A549 (cell line): ENCODE measurements at places on chromosomes 4 and X. TPM values are rescaled to one million over a fixed set of nuclear protein-coding genes. Genes with fewer than 3 reads are reported as not detected.

GRCh38 chr4:152536545-152537182 is 772 bp upstream of the FBXW7 start:
- DNase-seq, result peak; percentile 23

DNA sequence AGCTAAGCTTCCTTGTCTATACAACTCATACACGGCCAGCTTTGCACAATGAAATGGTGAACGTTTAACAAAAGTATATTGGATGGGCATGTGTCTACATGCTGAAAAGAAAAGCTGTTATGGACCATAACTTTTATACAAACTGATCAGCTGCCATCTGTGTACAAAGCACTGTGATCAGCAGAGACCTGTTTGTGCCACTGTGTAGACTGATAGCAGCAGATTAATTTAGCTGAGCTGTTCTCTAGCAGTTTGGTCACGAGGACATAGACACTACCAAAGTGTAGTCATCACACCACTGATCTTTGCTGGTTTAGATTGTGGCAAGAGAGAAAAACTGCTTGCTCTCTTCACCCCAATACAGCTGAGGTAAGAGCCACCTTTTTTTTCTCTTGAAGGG is 124.5 kb downstream of the RAPGEF2 start:
- no peak for DNase-seq

DNA sequence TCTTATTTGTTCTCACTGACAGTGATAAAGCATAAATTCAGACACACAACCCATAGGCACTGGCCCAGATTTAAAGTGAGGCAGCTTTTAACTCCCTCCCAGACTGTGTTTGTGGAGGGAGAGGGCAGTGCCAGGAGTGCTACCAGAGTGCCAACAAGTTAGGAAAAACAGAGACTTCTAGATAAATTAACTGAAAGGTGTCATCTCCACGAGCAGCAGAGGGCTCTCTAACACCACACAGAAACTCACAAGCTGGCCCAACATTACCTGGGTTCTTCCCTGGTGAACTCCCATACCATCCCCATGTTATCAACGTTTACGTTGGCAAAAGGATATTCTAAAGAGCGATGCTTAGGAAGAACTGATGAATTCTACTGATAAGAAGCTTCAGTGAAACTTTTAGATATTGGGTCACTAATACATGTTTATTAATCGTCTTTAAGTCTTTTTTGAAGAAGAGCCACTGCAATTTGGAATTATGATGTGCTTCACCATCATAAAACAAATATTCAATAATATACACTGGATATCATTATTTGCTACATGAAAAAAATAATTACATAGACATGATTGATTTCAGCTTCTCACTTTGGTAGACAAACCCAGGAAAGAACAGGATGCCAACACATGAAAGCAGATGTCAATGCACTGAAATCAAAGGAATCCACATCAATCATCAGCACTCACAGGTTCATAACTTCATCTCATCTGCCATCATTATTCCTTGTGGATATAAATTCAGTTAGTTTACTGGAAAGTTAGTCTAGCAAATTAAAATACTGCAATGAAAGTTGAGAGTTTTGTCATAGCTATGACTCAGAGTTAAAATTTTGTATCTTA is 121.2 kb upstream of the NAP1L5 start:
- peak; percentile 10 for DNase-seq

DNA sequence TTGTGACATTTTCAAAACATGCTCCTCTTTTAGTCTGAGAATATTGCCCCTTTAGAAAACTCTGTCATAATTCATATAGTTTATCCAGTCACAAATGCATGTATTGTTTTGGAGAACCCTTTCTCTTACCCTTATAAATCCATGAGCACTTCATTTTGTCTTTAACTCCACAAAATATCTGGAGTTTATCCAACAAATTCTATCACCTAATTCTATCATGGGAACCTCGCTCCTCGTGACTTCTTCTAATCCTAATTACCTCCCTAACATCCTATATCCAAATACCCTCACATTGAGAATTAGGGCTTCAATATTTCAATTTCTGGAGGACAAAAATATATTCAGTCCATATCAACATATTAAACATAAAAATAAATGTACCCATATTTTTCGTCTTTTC is 1565.9 kb downstream of the ARAP2 start:
- no peak for DNase-seq

Gene LPAR4
- not detected in 3 replicates for polyA plus RNA-seq

Gene SGMS2
- polyA plus RNA-seq, result 8.0 to 9.4 TPM (median 8.5 TPM) in 3 replicates
